ENCODE measurements at places on chromosomes 11 and 22.

DNA sequence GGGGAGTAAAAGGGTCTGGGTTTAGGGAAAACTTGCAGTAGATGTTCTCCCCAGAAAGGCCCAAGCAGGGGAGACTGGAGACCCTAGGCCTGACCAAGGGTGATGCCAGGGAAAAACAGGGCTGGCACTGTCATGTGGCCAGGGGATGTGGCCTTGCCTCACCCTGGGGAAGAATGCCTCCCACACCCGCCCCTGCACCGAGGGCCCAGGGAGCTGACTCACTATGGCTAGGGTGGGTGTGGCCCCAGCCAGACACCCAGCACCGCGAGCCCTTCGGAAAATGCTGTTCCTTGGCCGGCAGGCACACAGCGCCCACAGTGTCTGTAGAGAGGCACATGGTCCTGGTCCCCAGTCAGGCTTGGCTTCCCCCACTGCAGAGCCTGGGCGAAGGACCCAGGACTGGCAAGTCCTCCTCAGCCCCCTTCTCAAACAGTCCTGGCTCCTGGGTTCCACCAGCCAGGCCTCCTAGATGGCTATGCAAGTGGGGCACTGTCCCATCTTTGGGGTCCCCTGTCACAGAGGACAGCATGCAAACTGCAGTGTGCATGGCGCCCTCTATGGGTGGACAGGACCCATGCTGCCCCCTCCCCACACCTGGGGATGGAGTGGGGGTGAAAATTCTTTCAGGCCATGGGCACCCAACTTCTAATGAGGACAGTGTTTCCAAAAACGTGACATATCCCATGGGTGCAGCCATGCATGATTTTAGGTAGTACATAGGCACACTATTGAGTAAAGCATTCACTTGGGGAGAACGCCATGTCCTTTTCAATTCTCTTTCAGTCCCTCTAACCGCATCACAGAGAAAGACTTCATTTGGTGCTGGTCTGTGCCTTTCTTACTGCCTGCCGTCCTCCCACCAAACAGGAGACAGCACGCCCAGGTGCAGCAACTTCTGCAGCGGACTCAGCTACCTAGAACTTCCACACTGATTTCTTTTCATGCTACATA, 15.2 kb downstream of the TMPRSS5 start:
- no peak for DNase-seq

DNA sequence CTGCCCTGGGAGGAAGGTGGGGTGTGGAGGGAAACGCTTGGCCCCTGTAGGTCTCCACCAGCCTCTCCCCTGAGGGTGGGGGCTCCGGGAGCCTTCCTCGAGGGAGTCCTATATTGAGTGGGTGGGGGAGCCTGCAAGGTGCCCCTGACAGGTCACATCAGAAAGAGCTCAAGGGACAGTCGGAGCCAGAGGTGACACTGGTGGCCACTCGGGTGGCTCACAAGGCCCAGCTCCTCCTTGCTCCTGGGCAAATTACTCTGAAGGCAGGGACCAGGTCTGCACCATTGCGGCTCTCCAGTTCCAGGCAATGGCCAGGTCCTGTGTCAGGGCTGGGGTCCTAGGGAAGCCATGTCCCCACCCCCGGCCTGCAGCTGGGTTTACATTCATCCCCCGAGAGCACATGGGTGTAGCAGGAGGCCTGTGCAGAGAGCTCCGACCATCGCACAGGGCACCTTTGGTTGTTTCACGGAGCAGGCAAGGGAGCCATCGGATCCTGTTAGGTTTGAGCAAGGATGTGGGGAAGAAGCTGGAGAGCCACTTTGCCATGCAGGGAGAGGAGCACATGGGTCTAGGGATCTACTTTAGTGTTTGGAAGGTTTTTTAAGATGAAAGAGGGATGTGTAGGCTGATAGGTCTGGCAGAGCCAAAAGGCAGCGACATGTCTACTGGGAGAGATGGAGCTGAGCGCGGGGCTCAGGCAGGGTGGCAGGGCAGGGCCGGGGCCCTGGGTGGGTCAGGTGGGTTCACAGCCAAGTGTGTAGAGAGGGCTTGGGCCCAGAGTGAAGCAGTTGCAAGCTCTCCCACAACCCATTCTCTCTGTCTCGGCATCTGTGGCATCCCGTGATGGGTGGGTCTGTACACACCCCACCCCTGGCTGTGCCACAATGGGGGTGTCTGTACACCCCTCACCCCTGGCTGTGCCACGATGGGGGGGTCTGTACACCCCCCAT, 14.8 kb downstream of the CCND1 start:
- DNase-seq: no peak

- DNase-seq: no peak
Measured at GRCh38 chr11:63764340-63764678, 4.3 kb downstream of the ZFTA start.

GRCh38 chr11:109798521-109798920, 294.7 kb upstream of the ZC3H12C start:
- DNase-seq: no peak

GRCh38 chr22:27724157-27724556, 77.4 kb downstream of the MN1 start:
- no peak for DNase-seq

DNA sequence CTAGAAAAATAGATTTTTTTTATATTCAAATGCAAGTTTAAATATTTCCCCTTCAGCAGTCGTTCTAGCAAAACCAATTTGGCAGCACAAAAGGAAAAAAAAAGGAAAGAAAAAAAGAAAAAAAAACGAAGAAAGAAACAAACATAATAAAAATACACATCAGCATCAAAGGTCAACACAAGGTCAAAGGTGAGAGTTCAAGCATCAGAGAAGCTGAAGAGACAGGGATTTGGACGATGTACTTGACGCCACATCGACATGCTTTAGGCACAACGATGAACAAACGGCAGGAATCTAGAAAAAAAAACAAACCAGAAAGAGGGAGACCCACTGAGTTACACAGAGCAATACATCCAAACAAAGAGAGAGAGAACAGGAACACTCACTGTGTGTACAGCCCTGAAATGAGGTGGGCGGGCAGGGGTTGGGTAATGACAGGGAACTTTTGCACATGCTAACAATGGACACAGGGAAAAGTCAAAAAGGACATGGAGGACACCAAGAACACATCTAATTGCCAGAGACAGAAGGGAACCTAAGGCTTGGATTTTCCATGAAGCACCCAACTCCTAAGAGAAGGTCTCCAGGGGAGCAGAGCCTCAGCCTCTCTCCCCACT, 19.8 kb upstream of the RAPSN start:
- DNase-seq: no peak

DNA sequence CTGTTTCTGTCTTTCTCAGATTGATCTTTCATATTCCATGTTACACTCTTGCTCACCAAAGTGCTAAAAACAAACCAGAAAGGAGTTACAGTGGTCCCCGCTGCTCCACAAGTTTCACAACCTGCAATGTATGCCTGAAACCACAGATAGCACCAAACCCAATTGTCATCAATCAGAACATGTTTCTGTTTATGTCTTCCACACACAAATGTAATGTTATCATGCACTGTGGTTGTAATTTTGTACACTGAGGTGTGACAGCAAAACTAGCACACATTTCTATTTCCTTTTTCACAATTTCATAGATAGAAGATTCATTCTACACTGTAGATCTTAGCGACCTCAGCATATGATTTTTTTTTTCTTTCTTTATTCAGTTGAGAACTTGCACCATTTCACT, 1045.9 kb upstream of the RAG2 start:
- DNase-seq: no peak

DNA sequence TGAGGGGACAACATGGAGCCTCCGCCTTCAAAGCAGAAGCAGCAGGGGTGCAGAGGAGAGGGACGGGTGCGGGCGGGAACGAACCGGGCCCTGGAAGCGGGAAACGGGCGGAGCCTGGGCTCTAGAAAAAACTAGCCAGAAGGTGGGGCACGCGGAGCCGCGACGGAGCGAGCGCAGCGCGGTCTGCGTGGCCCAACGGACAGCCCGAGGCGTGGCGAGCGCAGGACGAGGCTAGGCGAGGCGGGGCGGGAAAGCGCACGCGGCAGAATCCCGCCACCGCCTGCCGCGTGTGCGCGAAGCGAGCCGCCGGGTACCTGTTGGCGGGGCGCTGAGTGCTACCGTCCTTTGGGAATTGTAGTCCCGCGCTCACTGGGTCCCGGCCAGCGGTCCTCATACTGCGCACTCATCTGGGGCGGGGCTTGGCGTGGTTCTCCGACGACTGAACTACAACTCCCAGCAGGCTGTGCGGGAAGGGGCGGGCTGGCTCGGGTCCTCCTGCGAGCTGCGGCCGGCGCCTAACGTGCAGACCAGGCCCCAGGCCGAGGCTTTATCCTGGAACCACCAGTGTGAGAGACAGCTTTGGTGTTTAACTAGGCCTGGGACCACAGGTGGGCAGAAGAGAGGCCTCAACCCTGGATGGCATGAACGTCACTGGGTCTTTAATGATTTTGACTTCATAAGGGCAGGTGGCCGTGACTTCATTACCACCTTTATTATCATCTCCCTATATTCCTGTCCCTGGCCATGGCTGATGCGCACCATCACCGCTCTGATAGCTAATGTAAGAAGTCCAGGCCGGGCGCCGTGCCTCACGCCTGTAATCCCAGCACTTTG, at the start of gene ATL3:
TSS of gene ATL3 (minus strand) at position 55 of the 834 bp plus-strand sequence. CDS start at position 14, 41 bp downstream.
- peak; percentile 48 for DNase-seq
